Muscle of back (tissue), 13 donors: ENCODE measurements at places on chromosomes 1 and 21. TPM values are rescaled to one million over a fixed set of nuclear protein-coding genes. Genes with fewer than 3 reads are reported as not detected.

- no peak for DNase-seq
Observed at GRCh38 chr1:76379506-76379905, 305.0 kb downstream of the ST6GALNAC3 start.

- peak; percentile 40 for DNase-seq
Observed at GRCh38 chr1:201254625-201255478, 28.5 kb upstream of the PKP1 start.

GRCh38 chr1:221392453-221392852 is 349.4 kb downstream of the DUSP10 start:
- peak; percentile 62 for DNase-seq

GRCh38 chr1:221813887-221814286 is 72.0 kb upstream of the DUSP10 start:
- no peak for DNase-seq

- DNase-seq: no peak
Observed at GRCh38 chr1:174713796-174714195, 266.0 kb downstream of the GPR52 start.

- DNase-seq: no peak
Observed at GRCh38 chr21:45455674-45456583, 51.0 kb downstream of the COL18A1 start.

DNA sequence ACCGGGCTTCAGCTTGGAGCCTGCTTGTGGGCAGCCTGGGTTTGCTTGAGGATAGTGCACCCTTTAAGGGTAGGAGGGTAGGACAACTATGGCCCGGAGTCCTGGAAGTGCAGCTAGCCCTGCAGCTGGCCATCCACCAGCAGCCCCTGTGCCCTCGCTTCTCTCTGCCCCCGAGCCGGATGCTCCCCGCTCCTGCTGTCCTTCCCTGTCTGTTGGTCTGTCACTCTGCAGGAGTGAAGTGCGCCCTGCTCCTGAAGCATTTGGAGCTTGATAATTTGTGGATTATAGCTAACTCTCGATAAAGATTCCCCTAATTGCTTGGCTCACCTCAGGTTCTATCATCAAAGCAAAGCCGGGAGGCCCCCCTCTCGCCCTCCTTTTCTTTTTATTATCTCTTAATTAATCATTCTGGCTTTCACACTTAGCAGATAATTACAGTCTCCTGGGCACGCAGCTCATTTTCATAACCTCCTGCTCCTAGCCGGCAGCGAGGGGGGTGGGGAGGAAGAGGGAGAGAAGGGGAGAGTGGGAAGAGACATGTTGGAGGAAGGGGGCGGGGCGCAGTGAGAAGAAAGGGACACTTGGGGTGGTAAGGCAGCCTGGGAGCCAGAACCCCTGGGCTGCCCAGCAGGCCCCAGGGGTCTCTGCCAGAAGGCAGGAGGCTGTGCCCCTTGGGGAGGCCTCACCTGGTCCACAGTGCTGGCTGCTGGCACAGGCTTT is 14.4 kb downstream of the KIRREL1 start:
- no peak for DNase-seq

DNA sequence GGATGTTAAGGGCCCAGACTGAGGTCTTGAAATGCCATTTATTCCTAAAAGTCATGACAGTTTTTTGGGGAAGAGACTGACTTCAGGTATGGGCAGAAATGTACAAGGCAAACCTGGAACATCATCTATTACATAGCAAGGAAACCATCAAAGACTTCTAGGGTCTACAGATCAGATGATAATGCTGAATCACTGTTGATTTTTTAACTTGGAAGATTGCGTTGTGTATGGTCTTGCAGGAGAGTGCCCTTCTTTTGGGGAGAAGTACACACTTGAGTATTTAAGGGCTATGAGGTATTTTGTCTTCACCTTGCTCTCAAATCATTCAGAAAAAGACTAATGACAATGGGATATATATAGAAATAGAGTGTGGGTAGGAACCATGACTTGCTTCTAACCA is 15.4 kb upstream of the RD3 start:
- DNase-seq: no peak

DNA sequence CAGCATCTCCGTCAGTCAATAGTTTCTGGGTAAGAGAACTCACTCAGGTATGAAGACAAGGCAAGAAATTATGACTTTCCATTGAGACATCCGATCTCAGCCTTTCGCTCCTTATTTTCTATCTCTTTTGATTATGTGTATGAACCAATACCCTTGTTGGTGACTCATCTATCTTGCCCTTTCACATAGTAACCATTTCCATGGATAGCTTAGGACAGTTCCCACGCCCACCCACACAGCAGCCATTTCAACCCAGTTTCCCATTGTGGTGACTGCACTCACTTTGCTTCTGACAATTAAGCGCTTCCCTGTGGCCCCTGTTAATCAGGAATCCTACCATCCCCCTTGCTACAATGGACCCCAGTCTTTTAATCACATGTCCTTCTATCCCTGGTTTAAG is 210.6 kb upstream of the ADGRL2 start:
- DNase-seq: no peak

DNA sequence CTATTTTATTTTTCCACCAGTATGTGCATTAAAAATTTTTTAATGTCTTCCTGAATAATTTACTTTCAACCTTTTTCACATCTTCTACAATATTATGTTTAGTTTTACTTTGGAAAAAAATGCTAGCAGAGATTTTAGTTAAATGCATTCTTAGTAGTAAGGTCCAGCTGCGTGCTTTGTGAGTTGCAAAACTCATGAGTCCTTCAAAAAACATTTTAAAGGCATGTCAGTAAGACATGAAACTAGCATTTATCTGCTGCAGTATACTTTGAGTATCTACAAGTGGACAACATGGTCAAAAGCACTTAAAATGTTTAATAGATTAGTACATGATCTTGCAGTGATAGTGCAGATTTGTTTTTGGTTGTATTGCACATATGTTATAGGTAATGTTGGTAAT is 139.0 kb downstream of the HS2ST1 start:
- DNase-seq: no peak

DNA sequence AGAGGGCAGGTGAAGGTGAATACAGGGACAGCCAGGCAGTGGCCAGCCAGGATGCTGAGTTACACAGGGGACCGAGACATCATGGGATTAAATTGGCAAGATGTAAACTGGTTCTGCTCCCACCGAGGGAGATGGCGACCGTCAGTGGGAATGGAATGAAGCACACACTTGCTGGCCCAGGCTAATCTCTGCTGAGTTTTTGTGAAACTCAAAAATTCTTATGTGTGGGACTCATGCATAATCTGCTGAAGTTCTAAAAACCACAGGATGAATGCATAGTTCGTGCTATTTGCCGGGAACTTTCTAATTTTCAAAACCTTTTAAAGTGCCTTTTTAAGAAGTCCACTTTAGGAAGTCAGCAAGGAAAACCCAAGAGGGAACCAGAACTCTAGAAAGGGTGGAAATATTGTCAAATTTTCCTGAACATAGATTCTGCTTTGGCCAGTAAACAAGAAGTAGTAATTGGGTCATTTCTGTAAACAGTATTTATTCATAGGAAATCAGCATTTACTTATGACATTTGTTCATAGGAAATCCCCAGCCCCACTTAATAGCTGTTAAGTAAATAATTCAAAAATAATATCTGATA is 85.4 kb upstream of the ROR1 start:
- no peak for DNase-seq

DNA sequence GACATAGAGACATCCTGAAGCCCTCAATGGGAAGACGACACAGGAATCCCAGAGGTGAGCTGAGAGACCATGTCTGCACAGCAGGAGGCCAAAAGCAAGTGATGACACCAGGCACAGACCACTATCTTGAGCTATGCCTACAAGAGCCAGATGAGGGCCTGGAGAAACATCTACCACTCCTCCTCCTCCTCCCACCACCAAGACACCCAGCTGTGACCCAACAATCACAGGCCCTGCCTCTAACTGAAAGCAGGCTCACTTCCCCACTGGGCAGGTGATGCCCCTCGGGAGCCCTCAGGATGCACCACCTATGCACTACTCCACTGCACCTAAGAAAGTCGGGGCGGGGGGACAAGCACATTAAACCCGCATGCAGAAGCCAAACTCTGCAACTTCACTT is 16.5 kb downstream of the TADA1 start:
- DNase-seq: no peak

DNA sequence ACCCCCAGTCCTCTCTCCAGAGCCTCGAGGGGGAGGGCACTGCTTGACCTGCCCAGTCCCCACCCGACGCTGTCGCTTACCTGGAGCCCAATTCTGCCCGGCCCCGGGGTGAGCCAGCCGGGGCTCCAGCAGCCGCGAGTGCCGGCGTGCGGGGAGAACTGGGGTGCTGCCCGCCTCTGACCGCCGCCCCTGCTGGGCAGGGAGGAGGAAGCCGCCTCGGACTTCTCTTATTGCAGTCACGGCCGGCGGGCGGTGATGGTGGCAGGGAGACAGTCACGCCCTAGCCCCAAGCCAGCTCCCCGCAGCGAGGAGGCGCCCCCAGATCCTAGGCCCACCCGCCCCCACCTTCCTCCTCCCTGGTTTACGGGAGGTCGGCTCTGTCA is at the start of gene FGR:
Gene FGR (minus strand): TSS at position 201 of the 383 bp plus-strand sequence. CDS start 11,269 bp downstream, outside the sequence.
- DNase-seq: no peak

DNA sequence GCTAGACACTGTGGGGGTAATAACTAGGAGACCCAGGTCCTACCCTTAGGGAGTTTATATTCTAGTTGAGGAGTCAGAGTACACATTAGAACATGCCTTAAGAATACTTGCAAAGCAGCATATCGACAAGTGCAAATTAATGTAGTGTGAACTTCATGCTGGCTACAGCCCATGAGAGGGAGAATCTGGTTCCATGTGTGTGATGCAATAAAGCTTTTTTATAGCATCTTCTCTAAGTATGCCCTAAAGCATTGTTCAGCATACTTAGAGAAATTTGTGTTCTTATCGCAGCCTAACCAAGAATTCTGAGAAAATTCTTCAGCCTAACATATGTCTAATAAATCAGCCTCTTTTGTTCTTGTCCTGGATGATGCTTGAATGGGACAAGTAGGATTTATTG is 95.5 kb downstream of the SDCCAG8 start:
- DNase-seq: no peak

DNA sequence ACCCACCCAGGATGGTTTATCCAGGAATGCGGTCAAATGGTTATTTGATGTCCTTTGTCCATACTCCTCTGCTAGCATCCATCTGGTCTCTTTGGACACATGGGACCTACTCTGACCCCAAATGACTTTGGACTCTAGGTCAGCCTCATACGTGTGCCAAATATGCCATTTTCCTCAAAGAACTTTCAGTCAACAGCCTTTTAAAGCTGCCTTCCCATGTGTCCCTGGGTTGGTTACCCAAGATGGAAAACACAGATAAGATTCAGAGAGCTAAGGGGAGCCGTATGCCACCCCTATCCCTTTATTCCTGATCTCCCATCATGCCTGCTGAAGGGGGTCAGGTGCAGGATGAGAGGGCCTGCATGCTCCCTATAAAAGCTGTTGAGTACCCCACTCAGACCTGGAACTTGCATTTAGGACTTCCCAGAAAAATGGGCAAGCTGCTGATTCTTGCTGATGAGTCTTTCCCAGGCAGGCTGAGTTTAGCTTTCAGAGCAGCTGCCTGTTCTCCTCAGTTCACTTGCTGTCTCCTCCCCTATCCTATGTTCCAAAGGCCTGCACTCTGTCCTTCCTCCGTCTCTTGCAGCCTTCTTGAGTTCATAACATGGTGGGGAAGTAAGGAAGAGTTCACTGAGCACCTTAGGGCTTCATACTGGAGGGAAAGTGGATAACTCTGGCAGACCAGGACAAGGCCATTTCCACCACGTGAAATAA is 19.8 kb downstream of the CHI3L2 start:
- no peak for DNase-seq

DNA sequence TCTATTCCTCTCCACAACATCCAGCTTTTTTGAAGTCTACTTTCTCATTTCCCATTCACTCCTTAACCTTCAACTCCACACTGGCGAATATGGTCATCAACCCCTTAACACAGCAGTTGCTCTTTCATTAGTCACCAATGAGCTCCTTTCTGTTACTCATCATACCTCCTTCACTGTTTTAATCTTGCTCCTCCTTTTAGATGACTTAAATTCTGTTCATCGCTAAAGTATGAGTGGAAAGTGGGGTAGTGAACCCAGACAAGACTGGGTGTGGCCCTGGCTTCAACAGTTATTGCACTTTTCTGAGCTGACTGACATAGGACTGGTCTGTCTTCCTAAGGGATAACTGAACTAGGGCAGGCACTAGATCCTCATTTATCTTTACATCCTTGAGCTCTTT is 51.3 kb downstream of the AKT3 start:
- no peak for DNase-seq

GRCh38 chr1:162062542-162063015 is 6.9 kb upstream of the NOS1AP start:
- DNase-seq: no peak

- DNase-seq: no peak
Observed at GRCh38 chr1:78370779-78371482, 119.8 kb upstream of the PTGFR start.

DNA sequence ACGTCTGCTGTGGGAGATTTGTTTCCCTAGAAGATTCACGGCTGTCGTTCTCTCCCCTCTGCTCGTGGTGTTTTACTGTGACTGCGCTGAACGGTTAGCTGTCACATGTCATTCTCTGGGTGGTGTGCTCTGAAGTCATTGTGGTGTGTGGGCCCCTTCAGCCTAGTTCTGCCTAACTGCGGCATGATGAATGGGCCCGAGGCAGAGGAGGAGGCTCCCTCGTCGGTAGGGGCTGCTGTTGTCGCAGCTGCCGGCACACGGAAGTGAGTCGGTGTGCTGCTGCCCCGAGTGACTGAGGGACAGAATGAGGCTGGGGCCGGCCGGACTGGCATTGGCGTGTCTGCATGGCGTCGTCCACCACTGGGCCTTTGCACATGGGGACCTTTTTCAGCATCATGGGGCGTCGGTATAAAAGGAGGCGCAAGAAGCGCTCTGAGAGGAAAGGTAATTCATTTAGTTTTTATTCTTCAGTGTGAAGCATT is 77.9 kb downstream of the ADARB1 start:
- DNase-seq: no peak

DNA sequence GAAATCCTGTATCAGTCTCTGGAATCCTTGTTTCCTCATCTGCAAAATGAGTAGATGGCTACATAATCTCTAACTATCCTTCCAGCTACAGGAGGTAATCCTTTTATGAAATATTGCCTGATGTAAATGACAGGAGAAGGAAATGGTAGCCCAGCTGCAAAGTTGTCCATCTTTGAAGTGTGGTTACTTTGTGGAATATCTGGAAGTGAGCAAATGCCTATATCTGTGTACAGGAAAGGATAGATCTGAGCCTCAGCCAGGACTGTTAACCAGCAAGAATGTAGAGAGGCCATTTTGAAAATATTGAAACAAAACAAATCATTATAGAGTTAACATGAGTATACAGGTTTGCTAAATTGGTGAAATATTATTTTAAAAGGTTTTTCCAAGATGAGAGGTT is 74.8 kb upstream of the BMP8A start:
- DNase-seq: no peak

- peak; percentile 41 for DNase-seq
Observed at GRCh38 chr1:78619803-78620579, at the start of gene IFI44L. Gene IFI44L (plus strand): TSS chr1:78620448. CDS start chr1:78627916, 7,468 bp downstream.

Gene IFI6
- polyA plus RNA-seq: 47.6 TPM

Gene SPRR3
- polyA plus RNA-seq: 0.27 TPM

Gene KRTAP6-3
- polyA plus RNA-seq: not detected

Gene FHAD1
- polyA plus RNA-seq: 1.4 TPM

Gene OR6N1
- polyA plus RNA-seq: not detected

Gene BACE2
- 49.3 TPM for polyA plus RNA-seq

Gene S100A14
- polyA plus RNA-seq: not detected
